Mucosa of gallbladder (tissue), 1 donor: ENCODE measurements at places on chromosomes 12 and 14.

GRCh38 chr12:79407671-79408622 lies 282.8 kb downstream of the PAWR start:
- peak; percentile 63 for DNase-seq

- no peak for DNase-seq
Observed at GRCh38 chr12:1498199-1498740, 96.1 kb downstream of the FBXL14 start.

DNA sequence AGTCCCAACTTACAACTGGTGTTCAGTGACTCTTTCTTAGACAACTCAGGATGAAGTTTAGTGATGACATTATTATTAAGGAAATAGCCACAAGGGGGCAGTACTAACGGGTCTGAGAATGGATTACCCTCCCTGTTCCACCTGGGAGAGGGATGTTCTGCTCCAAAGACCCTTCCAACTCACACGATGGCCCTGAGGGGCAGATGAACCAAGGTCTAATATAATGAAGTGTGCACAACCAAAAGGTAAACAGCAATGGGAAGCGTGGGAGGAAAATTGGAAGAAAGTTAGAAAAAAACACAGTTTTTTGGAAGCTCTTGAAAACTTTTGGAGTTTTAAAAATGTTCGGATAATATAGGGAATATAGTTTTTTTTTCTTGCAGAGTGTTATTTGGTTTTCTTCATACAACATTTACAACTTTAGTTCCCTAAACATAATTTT lies 24.0 kb downstream of the FGF6 start:
- DNase-seq, result no peak

- no peak for DNase-seq
Observed at GRCh38 chr14:103502877-103503276, 19.8 kb downstream of the CKB start.
